ENCODE measurements at places on chromosomes 1 and 21.

- no peak for DNase-seq
These were observed 12.0 kb downstream of the SETD4 start for GRCh38 chr21:36048357-36048756.

DNA sequence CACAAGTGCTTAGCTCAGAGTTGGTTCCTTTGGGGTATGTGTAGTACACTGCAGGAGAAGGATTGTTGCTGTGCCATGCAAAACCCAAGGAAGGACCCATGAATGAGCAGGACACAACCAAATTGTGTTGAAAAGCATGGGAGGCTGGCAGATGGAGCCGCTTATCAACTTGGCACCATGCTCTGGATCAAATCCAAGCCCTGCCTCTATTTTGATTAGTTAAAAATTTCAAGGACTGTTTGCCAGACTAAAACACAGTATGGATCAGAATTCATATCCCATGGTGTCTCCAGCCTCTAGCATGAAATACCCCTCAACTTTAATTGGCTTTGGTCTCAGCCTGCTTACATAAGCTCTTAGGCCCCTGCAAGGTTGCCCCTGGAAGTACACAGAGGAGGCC, 27.8 kb downstream of the CCDC185 start:
- no peak for DNase-seq

- no peak for DNase-seq
These were observed 34.1 kb downstream of the PTPRF start for GRCh38 chr1:43564551-43565348.

DNA sequence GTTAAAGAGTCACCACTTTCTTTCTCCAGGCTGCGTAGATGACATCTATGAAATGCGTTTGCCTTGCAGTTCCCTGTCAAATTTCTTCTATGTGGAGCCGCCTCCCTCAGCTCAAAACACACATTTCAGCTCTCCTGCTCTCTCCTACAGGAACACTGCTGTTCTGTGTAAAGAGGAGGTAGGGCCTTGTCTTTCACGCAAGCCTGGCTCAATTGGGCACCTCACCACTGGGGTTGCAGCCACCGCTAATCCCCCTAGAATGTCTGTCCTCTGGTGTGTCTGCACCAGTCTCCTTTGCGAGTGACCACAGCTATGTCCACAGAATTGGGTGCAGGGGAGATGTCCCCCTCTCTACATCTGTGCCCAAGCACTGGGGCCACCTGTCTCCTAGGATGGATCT, 31.8 kb upstream of the CFHR4 start:
- DNase-seq: no peak

GRCh38 chr1:204459706-204460105, 34.9 kb downstream of the PIK3C2B start:
- DNase-seq: no peak

DNA sequence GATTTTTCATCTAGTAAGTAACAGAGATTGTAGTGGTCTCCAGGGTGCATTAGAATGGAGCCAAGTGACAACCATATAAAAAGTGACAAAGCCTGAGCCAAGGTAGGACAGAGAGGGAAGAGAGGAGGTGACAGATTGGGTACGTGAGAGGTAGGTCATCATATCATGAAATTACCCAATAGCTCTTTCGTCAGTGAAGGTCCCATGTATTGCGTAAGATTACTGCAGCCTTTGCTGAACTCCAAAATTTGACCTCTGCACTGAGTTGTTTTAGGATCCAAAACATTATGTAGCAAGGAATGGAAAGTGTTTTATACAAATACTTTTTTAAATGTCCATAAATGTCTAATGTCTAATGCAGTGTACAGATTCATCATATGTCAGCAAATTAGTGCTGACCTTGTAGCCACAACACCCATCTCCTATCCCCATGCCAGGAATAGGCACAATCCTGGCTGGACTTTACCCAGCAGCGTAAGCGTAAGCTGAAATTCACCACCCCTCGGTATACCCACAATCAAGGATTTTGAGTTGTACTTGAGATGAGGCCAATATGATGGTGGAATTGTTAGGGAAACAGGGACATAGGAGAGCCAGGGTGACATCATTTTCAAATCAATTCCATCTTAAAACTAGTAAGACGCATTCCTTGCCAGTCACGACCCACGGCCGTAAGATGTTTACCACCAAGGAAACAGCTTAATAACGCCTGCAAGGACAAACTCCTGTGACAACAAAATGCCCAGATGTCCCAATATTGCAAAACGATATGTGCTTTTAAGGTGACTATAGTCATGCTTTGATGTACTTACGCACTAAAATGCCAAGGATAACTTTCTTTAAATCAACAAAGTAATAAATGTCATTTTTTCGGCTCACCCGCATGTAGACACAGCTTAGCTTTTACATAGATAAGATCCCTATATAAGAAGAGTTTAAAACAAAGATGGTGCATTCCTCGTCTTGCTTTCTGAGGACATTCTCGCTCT, 38.1 kb upstream of the GREM2 start:
- DNase-seq: no peak

DNA sequence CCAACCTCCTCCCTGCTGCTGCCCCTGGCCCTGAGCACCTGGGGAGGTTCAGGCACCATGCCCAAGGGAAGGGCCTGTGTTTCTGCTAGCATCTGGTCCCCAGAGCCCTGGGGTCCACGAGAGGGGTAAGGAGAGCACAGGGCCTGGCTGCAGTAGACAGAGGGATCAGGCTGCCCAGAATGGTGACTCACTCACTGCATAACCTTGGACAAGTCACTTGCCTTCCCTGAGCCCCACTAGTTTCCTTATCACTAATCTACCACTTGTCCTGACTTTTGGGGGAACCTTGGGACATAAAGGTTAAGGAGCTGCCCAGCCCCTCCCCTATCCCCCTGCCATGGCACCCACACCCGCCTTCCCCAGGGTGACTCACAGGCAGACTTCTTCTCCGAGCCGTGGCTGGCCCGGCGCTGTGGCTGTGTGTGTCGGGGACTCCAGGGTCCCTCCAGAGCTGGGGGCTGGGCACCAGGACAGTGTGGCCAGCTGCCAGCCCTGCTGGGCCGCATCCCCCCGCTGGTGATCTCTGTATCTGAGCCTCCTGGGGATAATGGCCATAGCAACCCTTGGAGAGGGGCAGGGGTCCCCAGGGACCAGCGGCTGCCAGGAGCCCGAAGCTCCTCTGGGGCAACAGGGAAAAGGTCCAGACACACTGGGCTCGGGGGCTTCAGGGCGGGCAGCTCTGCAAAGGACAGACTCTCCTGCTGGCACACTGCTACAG, 4.0 kb downstream of the ARHGEF19 start:
- DNase-seq: no peak

GRCh38 chr1:100177295-100178041, 588 bp downstream of the LRRC39 start:
- DNase-seq: no peak

DNA sequence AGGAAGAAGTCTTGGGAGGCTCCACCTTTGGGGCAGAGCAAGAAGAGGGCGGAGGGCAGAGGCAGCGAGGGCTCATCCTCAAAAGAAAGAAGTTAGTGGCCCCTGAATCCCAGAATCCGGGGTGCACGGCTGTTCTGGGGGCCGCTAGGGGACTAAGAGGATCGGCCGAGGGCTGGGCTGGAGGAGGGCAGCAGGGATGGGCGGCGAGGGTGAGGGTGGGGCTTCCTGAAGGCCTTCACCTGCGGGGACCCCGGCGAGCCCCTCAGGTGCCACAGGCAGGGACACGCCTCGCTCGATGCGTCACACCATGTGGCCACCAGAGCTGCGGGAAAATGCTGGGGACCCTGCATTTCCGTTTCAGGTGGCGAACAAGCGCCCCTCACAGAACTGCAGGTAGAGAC, 23.9 kb downstream of the COL6A1 start:
- DNase-seq: no peak

DNA sequence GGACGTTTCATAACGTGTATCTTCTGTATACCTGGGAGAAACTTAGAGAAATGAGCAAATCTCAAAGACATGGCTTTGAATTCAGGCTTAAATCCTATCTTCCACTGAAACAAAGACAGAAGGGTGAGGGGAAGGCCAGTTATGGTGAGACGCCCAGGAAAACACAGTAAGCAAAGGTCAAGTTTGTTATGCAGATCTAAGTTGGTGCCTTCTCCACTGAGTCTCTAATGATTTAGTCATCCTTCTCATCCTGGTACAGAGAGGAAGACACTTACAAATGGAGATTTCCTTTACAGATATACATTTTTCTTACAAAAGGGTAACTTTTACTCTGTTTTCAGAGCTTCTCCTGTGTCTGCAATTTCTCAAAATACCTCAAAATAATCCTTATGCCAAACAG, 64.4 kb downstream of the MAP3K7CL start:
- no peak for DNase-seq

DNA sequence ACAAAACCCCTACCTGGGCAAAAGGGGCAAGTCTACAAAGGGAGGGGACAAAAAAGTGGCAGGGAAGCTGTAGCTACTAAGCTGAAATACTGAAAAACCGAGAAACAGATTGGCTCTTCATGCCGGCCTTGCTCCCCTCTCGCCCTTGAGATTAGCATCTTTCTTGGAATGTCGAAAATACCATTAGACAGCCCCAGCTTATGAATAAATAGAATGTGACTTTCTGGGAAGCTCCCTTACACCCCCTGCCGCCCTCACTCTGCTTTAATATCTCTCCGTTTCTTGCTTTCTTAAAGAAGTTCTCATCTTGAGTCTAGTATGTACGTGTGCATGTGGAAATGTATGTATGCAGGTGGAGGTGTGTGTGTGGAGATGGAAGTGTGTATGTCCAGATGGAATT, 14.1 kb downstream of the TRAF3IP3 start:
- no peak for DNase-seq

GRCh38 chr1:247681288-247681897, 1.9 kb upstream of the OR13G1 start:
- DNase-seq: peak; percentile 1

DNA sequence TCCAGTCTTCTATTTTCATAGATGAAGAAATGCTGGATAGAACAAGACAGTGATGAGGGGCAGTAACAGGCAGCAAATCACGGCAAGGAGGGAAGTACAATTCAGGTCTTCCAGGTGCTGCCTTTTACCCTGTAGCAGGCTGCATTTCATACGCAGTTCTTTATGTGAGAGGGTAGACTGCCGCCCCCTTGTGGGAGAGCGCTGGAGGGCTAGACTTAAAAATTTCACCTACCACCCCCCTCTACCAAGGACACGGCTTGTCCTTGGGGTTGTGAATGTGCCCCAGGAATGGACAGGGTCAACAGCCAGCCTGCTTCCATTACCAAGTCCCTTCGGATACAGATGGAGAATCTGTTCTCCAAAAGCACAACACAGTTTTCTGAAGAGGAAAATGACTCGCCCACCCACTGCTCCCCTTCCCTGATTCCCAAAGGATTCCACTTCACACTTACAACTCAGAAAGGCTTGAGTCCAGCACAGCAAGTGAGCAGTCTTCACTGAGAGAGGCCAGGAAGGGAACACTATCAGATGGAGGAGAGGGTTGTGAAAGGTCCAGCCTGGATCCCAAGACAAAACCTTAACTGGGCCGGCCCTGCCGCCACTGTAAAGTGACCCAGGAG, 7.4 kb downstream of the WDR77 start:
- DNase-seq: peak; percentile 58

DNA sequence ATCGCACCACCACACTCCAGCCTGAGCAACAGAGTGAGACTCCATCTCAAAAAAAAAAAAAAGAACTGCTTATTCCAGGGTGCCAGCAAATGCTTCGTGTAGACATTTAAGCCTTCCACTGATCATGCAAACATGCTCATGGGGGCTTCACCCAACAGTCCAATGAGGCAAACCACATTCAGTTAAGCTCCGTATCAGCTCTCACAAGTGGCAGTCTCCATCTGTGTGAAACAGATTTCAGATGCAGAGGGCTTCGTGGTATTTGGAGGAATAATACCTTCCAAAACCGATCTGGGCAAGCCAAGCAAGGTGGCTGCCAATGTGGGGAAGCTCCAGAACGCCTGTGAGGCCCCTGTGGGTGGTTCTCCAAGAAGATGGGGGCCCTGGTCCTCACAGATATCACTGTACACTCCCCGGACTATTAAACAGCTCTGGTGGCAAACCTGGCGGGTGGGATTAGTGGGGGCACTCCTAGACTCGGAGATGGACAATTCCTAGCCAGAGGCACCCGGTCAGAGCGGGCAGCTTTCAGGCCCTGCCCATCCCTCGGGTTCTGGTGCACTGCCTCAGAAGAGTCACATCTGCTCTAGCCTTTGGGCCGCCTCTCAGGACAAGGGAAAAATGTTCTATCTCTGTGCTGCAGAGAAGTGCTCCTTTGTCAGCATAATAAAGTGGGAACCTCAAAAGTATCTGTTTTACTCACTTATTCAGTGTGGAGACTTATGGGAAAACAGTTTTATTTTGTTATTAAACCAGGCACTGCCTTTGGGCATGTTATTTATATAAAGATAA, 10.2 kb downstream of the CREG1 start:
- no peak for DNase-seq

DNA sequence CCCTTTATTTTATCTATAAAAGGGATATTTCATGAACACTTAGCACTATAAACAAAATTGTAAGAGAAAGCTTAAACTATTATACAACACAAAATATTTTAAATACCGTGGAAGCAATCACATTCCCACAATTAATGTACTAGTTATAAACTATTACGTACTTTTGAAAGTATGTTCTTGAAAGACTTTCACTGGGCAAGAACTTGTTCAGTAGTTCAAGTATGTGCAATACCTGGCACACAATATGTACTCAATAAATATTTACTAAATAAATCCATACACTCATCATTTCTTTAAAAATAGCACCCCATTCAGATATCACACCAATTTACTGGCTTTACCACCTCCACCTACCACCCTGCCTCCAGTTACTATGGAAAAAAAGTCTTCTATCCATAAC, 12.6 kb upstream of the FMO2 start:
- DNase-seq: no peak

- no peak for DNase-seq
These were observed 1049.6 kb upstream of the ADGRL4 start for GRCh38 chr1:80056179-80056578.

DNA sequence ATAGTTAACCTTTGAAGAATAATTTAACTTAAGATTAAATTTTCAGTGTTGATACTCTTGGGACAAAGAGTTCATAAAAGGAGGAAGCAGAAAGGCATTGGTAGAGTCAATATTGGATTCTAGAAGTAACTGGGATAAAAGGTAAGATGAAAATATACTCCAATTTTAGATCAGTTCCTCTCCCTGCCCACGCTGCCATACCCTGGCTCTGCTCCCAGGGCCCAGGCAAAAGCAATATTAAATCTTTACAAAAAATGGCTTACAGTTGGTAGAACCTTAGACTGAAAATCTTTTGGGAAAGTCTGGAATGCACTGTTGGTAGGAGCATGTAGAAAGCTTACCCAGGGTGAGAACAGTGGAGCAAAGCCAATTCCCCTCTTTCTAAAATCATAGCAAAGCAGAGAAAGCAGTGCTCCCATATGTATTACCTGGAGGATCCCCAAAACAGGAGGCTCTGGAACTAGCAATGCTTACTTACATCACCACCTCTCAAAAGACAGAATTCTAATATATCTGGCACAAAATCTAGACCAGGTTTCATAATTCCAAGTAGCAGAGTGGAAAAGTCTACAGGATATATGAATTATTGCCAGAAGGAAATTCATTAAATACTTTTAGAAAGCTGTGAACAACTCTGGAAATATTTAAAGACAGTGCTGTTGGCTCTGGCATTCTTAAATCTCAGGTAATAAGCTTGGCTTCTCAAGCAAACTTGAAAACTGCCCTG, 24.5 kb downstream of the KIAA0319L start:
- no peak for DNase-seq

GRCh38 chr1:6384962-6385361, 8.6 kb downstream of the ACOT7 start:
- no peak for DNase-seq

- DNase-seq: no peak
These were observed 7.7 kb downstream of the MROH7 start for GRCh38 chr1:54649130-54649898.

- no peak for DNase-seq
These were observed 13.5 kb downstream of the STPG1 start for GRCh38 chr1:24400065-24400464.
